ENCODE measurements at places on chromosomes 1 and 21. TPM values are rescaled to one million over a fixed set of nuclear protein-coding genes. Genes with fewer than 3 reads are reported as not detected.

The HCRTR1 gene
- not detected for total RNA-seq

The DNASE2B gene
- total RNA-seq: not detected

The SEC16B gene
- not detected for total RNA-seq

The AMPD1 gene
- not detected for total RNA-seq

The IFI44 gene
- total RNA-seq: 37.2 TPM

The CADM3 gene
- total RNA-seq: not detected

The SERINC2 gene
- total RNA-seq: 0.16 TPM

The CHIA gene
- total RNA-seq: not detected

The LRRC41 gene
- total RNA-seq: 32.1 TPM

The TTC39A gene
- 0.50 TPM for total RNA-seq

The APOBEC4 gene
- total RNA-seq: not detected

The FASLG gene
- total RNA-seq: 8.4 TPM

The MYOG gene
- not detected for total RNA-seq

The PADI2 gene
- total RNA-seq: not detected

The IL22RA1 gene
- not detected for total RNA-seq

The OR2T11 gene
- not detected for total RNA-seq

The LMOD1 gene
- not detected for total RNA-seq

- H3K4me3 ChIP-seq: no peak overlapping the region
- no peaks in the 10 kb centered on the region for H3K36me3 ChIP-seq
- peaks cover 4% of the 10 kb centered on the region for H3K4me1 ChIP-seq
- H3K27ac ChIP-seq: no peak overlapping the region
These were observed 17.7 kb downstream of the TESK2 start for GRCh38 chr1:45473302-45473701.

DNA sequence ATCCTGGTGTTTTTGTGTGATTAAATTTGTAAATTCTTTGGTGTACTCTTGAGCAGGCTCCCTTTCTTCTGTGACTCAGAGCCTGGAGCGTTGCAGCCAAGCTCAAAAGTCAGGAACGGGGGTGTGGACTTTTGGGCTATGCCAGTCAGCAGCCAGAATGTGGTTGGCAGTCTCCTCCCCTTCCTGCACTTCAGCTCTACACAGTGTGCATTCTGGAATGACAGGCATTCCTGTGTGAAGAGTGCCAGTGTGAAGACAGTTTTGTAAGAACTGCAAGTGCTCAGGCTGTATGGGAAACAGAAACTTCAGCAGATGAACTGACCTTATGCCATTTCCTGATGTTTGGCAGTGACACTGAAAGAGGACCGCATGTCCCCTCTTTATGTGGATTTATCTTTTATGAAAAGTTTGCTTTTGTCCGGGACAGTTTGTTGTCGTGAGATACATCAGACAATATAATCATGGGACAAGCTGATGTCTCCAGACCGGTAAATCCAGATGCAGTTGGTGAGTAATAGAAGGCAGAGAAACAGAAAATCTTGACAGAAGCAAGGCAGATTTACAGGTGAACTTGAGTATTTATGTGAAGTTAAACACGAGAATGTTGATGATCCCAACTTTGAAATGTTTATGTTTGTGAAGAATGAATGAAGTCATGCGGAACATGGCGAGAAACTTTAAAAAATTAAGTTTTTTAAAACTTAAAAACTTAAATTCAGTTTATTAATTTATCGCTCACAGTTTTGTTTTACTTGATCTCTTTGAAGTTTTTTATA is 67.7 kb upstream of the RCC1 start:
- H3K27me3 ChIP-seq: no peaks in the 10 kb centered on the region
- peak overlapping the region; percentile 37 for H3K4me3 ChIP-seq
- DNase-seq: peak; percentile 5
- peak overlapping the region; percentile 19 for H3K27ac ChIP-seq

DNA sequence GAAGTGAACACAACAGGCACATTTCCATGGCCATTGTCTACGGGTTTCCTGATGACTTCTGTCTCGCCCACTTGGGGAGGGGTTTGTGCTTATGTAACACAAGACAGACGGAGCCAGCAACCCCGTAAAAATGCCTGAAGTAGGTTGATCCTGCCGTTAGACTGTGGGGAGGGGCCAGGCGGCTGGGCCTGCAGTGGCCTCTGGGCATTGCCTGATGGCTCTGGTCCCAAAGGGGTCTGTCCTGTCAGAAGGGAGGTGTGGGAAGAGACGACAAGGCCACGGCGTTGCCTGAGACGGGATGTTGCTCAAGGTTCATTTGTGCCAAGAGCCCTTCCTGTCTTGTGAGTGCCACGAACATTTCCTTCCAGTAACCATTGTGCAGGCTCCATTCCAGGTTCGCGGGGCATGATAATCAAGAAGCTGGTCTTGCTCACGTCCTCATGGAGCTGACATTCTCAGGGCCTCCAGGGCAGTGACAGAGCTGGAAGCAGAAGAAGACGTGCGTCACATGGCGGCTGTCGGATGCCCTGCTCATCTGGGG is 44.7 kb downstream of the ABCG1 start:
- H3K27ac ChIP-seq: no peak overlapping the region
- peaks cover 18% of the 10 kb centered on the region for H3K4me1 ChIP-seq
- no peak for DNase-seq
- no peaks in the 10 kb centered on the region for H3K36me3 ChIP-seq
- H3K27me3 ChIP-seq: no peaks in the 10 kb centered on the region

- H3K4me1 ChIP-seq: no peaks in the 10 kb centered on the region
- DNase-seq: no peak
- no peaks in the 10 kb centered on the region for H3K36me3 ChIP-seq
- no peak overlapping the region for H3K27ac ChIP-seq
- H3K27me3 ChIP-seq: peaks cover 9% of the 10 kb centered on the region
These were observed 10.3 kb downstream of the WLS start for GRCh38 chr1:68221980-68222373.

DNA sequence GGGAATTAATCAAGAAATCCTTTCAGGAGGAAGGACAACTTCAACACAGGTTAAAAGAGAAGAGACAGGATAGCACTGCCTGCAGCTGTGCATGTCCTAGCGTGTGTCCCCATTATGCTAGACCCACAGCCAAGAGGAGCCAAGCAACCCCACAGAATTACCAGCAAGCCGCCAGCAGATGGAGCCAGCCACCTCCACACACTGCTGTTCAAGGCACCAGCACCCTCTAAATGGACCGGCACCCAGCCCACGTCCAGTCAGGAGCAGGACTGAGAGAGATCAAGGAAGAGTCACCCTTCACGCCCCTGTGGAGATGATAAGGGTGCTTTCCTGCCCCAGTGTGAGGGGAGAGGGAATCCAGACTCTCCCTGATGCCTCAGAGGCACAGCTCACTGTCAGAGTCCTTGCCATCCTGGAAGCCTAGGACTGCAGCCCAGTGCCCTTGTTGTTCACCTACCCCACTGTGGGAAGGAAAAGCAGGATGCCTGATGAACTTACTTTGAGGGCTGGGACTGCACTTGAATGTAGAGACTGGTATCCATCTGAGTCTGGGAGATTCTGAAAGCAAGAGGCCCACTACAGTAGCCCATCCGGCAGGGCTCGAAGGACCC is 37.1 kb upstream of the CTTNBP2NL start:
- no peak overlapping the region for H3K4me3 ChIP-seq
- peak; percentile 54 for DNase-seq
- H3K36me3 ChIP-seq: no peaks in the 10 kb centered on the region
- no peak overlapping the region for H3K27ac ChIP-seq
- no peaks in the 10 kb centered on the region for H3K4me1 ChIP-seq

DNA sequence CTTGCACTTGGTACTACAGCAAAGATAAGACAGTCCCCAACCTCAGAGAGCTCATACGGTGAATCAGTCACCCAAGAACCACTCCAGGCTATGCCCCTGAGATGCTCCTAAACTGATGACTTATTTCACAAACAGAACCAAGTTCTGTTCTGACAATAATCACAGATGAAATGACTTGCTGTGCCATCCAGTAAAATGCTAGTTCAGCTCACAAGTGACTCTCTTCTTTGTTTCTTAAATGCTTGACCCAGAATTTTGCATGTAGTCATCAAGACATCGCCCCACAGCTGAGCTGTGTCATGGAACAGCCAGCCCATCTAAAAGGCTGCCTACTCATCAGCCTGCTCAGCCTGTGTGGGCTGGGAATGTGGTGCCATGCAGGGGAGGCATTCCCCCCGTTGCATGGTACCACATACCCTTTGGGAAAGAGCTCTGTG is 6.1 kb upstream of the SLC19A2 start:
- DNase-seq: peak; percentile 54
- peaks cover 36% of the 10 kb centered on the region for H3K4me1 ChIP-seq
- no peak overlapping the region for H3K27ac ChIP-seq

- no peak overlapping the region for H3K4me3 ChIP-seq
- H3K27me3 ChIP-seq: no peaks in the 10 kb centered on the region
- no peaks in the 10 kb centered on the region for H3K4me1 ChIP-seq
These were observed 34.2 kb upstream of the TMEM125 start for GRCh38 chr1:43235451-43236121.

DNA sequence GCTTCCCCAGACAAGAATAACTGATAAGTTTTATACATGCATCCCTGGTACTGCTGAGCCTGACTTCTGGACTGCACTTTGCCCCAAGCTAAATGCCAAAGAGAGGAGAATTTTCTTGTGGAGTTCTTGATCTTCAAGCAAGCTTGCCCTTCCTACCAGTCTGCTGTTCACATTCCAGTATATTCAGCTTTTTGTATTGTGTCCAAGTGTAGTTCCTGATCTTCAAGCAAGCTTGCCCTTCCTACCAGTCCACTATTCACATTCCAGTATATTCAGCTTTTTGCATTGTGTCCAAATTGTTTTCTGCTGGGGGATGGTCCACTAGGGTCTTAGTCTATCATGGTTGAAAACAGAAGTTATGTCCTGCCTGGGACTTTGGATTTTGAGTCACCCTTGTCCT is 894 bp upstream of the TSEN15 start:
- H3K36me3 ChIP-seq: peaks cover 21% of the 10 kb centered on the region
- peaks cover 10% of the 10 kb centered on the region for H3K27me3 ChIP-seq
- DNase-seq: no peak
- H3K27ac ChIP-seq: peak overlapping the region; percentile 98
- H3K4me1 ChIP-seq: peaks cover 32% of the 10 kb centered on the region
- peak overlapping the region; percentile 86 for H3K4me3 ChIP-seq

DNA sequence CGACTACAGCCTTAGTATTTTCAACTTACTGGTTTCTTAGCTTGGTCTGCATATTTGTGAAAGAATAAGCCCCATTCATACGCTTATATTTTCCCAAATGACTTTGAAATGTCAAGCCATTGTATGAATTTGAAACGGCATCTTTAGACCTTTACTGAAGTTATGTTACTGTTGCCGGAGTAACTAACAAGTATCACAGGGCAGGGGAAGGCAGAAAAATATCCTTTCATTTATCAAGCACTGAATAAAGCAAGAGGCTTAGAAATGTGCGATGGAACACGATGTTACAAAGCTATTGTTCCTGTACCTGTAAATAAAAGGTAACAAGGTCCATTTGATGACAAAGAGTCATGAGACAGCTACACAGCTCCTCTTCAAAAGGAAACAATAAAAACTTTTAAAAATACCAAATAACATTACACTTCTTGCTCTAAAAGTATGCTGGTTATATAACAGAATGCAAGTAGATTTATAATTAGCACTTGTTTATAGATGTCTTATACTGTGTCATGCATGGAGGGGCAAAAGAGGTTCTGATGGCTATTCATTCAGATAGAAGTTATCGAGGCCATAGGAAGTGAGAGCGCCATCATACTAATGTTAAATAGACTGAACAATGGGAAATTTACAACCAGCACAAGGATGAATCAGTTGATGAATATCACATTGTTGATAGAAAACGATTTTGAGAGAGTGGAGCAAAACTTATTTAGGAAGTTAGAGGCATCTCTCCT is 322.6 kb downstream of the RGS7 start:
- H3K36me3 ChIP-seq: no peaks in the 10 kb centered on the region
- H3K27me3 ChIP-seq: no peaks in the 10 kb centered on the region
- H3K4me1 ChIP-seq: no peaks in the 10 kb centered on the region
- no peak overlapping the region for H3K27ac ChIP-seq
- no peak overlapping the region for H3K4me3 ChIP-seq

DNA sequence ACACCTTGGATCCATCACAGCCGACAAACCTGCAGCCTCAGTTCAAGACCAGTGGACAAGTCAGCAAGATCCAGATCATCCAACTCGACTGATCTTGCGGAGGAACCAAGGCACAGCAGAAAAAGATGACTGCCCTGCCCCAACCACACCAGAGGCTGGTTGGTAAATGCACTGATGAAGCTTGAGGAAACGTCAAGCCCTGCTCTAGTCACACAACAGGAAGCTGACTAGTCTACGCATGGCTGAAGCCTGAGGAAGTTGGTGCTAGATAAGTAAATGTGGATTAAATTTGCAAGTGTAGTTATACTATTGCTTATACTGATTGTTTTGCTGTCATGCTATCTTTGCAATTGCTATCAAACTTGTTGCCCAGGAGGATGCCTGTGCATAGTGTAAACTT is 89.0 kb downstream of the LIPI start:
- no peak overlapping the region for H3K27ac ChIP-seq
- H3K4me1 ChIP-seq: peaks cover 8% of the 10 kb centered on the region
- no peak for DNase-seq
- H3K27me3 ChIP-seq: no peaks in the 10 kb centered on the region
- H3K4me3 ChIP-seq: no peak overlapping the region

GRCh38 chr1:205061665-205062069 is 18.7 kb downstream of the CNTN2 start:
- peak; percentile 83 for DNase-seq
- H3K4me1 ChIP-seq: no peaks in the 10 kb centered on the region
- no peaks in the 10 kb centered on the region for H3K36me3 ChIP-seq
- no peak overlapping the region for H3K4me3 ChIP-seq
- H3K27ac ChIP-seq: no peak overlapping the region
- H3K27me3 ChIP-seq: no peaks in the 10 kb centered on the region

- no peaks in the 10 kb centered on the region for H3K36me3 ChIP-seq
- DNase-seq: no peak
- H3K4me3 ChIP-seq: no peak overlapping the region
- H3K4me1 ChIP-seq: no peaks in the 10 kb centered on the region
These were observed 121.9 kb downstream of the CAPN8 start for GRCh38 chr1:223543560-223543959.

GRCh38 chr1:152410599-152410998 is 3.5 kb downstream of the CRNN start:
- H3K27me3 ChIP-seq: peaks cover 13% of the 10 kb centered on the region
- no peaks in the 10 kb centered on the region for H3K36me3 ChIP-seq
- no peak for DNase-seq
- no peak overlapping the region for H3K27ac ChIP-seq
- no peaks in the 10 kb centered on the region for H3K4me1 ChIP-seq

DNA sequence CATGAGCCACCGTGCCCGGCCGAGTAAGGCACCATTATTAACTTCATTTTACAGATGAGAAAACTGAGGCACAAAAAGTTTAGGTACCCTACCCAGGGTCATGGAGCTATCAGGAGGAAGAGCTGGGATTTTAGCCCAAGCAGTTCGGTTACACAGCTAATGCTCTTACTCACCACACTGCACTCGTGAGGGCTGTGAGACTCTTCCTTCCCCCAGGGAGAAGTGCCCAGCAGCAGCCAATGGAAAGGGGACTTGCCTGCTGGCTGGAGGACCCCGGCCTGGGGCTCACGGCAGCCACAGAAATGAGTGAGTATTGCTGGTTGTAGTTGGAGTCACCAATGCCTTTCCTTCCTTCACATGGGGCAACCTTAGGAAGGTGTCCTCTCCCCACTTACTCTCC is 5.2 kb upstream of the CSF1 start:
- peak overlapping the region; percentile 98 for H3K27ac ChIP-seq
- no peak for DNase-seq
- no peaks in the 10 kb centered on the region for H3K27me3 ChIP-seq
- H3K36me3 ChIP-seq: peaks cover 7% of the 10 kb centered on the region
- peaks cover 48% of the 10 kb centered on the region for H3K4me1 ChIP-seq
